ENCODE measurements at places on chromosomes 5 and 9.

- DNase-seq: no peak
These were observed 177.1 kb downstream of the NFIB start for GRCh38 chr9:14136646-14137370.

DNA sequence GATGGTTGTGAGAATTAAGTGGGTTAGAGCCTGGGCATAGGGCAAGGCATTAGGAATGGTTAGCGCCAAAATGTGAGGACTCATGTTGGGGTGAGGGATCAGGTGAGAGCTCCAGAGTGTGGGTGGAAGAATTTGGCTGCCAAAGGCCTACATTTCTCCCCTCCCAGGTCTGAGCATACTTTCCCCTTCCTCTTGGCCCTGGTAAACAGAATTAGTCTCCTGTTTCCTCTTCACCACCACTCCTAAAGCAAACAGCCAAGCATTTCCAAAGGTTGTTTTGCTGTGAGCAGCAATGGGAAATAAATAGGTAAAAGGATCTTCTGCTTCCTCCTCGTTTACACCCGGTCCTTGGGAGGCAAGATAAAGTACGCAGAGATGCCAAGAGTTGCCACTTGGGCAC, 132.5 kb downstream of the ZSWIM6 start:
- DNase-seq: no peak

DNA sequence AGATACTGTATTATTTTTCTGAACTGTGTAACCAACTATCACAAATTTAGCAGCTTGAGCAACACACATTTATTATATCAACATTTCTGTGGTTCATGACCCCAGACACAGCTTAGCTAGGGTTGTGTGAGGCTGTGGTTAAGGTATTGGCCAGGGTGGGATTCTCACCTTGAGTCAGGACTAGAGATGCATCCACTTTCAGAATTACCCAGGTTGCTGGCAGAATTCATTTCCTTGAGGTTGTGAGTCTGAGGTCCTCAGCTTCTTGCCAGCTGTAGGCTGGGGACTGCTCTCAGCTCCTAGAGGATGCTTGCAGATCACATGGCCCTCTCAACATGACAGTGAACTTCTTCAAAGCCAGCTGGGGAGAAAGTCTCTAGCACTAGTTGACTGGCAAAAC, 122.5 kb upstream of the RASGRF2 start:
- DNase-seq: no peak

- no peak for DNase-seq
These were observed 51.6 kb downstream of the ELOVL7 start for GRCh38 chr5:60792438-60792837.

DNA sequence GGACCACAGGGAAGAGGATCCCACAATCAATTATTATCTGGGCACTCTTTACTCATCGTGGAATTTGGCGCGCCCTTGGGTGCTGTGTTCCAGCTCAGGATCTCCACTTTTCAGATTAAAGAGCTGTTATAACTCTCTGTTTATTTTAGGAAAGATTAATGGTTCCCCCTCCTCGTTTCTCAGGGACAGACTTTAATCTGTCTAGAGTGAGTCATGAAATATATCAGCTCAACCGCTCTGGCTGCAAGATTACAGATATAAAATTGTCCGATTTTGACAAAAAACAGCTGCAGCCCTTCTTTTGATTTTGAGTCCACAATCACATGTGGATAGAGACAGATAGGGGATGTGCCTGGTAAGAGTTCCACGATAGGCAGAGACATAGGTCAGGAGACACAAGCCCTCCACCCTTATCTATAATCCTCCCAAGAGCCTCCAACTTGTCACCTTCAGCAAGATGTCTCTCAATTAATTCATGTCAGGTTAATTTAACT, 77.6 kb upstream of the ANKRD55 start:
- no peak for DNase-seq

DNA sequence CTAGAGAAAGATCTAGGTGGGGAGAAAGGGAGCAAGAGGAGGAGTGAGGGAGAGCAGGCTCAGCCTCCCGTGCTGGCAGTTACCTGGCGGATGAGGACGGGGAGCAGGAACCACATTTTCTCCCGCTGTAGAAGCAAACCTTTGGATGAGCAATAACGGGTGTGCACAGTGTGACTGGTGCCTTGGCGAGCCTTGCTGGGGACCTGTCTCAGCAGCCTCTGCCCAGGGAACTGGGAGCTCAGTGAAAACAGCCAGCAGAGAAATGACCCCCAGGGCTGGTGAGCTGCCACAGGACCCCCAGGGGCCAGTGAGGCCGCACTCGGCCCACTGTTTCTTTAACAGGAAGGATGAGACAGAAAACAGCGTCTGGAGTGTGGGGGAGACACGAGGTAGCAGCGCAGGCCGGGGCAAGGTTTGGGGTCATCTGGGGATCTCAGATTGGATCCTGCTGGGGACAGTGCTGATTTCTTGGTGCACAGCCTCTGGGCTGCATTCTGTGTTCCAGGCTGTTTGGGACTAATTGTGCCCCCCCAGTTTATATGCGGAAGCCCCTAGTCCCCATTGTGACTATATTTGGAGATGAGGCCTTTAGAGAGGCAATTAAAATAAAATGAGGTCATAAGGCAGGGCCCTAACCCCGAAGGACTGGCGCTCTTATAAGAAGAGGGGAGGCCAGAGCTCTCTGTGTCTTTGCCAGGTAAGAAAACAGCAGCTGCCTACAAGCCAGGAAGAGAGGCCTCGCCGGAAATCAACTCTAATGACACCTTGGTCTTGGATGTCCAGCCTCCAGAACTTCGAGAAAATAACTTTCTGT, 118.8 kb upstream of the PHYKPL start:
- DNase-seq: no peak

DNA sequence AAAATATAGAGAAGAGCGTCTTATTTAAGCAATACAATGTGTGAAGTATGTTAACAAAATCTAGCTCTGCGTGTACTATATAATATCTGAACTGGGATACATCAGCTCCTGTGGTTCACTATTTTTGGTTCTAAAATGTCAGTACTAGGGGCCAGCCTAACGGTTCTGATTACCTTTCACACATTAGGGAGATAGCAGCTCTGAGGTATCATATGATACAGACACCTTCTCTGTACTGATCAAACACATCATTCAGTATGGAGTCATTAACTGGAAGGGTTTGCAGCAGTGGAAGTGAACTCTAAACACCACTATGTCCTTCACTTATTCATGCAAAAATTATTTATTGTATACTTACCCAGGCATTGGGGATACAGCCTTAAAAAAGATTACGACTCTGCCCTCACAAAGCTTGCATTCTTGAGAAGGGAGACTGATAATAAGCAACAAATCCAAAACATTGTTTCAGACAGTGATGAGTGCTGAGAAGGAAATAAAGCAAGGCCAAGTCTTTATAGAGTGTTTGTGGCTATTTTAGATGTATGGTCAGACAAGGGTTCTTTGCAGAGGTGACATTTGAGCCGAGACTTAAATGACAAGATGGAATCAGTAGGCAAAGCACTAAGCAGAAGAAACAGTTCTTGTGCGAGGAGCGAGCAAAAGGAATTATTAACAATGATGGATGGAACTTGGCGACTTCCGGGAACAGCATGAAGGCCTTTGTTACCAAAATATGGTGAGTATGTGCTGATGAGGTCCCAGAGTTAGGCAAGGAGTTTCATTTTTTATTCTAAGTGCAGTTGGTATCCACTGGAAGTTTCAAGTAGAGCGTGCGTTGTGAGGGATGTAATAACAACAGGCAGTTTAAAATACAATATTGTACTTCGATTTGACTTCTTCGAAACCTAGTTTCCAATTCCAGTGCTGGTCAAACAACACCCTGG, 1.8 kb upstream of the LNPEP start:
- DNase-seq: peak; percentile 4

DNA sequence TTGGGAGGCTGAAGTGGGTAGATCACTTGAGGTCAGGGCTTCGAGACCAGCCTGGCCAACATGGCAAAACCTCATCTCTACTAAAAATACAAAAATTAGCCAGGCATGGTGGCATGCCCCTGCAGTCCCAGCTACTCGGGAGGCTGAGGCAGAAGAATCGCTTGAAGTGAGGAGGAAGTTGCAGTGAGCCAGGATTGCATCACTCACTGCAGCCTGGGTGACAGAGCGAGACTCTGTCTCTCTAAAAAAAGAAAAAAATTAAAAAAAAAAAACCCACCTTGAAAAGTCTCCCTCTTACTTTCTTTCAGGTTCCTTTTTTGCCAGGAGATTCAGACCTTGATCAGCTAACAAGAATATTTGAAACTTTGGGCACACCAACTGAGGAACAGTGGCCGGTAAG, 34.2 kb downstream of the CDK7 start:
- no peak for DNase-seq

GRCh38 chr5:150641006-150641570, 628 bp downstream of the SYNPO start:
- DNase-seq: no peak

- peak; percentile 75 for DNase-seq
These were observed 5.8 kb upstream of the PSMB7 start for GRCh38 chr9:124420991-124421543.

DNA sequence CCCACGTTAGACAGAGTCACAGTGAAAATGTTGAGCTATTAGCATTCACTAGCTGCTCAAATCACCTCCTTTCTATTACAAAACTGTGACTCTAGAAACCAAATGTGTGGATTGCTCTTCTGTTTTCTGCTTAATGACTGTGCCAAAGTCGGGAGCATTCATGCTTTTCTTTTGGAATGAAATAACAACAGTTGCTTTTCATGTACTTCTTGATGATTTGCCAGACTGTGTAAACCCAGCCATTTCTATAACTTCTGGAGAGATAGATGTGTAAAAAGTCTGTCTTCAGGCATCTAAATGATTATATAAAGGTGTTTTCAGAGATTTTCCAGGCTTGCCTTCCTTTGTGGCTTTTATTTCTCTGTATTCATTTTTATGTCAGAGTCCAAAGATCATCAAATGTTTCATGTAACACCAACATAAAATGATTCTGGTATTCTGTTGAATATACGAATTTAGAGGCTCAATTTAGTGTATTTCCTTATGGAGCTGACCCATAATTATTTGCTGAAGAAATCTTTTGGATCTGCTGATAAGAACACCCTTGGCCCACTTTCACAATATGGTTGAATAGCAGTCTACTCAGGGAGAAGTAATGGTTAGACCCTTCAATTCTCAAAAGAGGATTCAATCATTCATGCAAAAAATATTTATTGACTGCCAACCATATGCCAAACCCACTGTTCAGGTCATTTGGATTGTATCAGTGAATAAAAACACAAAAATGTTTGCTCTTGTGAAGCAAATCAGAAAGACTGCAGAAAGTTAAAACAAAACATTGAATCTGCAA, 581.2 kb downstream of the CDH18 start:
- DNase-seq: peak; percentile 5

GRCh38 chr9:134698587-134699342, 57.2 kb downstream of the COL5A1 start:
- DNase-seq: no peak

Measured in spinal cord (tissue), 10 donors.